ENCODE measurements at places on chromosomes 7 and 10.

DNA sequence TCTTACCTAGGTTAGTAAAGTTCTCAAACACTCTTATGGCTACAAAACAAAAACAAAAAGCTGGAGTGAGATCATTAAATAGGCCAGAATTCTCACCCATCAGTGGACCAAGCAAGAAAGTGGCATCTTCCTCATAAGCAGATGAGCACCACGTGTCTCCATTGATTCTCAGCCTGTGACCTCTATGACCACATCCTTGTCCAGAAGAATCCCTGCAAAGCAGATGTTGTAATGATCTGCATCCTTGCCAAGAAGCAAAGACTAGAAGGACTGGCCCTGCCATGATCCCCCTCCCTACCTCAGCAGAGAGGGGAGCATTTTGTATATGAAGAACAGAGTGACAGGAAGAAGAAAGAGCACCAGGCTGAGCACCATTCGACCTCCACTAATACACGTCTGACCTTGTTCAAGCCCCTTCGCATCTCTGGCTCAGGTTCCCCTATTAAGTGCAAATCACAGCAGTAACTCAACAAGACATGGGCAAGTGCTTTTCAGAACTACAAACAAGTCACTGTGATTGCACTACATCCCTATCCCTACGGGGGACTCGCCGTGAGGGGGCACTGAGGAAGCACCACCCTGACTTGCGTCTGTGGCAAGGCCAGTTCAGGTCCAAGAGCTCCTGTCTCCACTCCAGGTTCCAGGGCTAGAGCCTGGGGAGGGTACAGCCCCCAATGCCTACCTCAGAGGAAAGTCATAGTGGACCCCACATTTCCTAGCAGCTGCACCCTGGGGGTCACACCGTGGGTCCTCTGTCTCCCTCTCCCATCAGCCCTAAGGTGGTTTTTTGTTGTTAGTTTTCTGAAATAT, 22.2 kb upstream of the RASSF4 start:
- DNase-seq: no peak

- DNase-seq: no peak
Measured at GRCh38 chr7:286266-286665, 3.7 kb upstream of the FOXL3 start.

DNA sequence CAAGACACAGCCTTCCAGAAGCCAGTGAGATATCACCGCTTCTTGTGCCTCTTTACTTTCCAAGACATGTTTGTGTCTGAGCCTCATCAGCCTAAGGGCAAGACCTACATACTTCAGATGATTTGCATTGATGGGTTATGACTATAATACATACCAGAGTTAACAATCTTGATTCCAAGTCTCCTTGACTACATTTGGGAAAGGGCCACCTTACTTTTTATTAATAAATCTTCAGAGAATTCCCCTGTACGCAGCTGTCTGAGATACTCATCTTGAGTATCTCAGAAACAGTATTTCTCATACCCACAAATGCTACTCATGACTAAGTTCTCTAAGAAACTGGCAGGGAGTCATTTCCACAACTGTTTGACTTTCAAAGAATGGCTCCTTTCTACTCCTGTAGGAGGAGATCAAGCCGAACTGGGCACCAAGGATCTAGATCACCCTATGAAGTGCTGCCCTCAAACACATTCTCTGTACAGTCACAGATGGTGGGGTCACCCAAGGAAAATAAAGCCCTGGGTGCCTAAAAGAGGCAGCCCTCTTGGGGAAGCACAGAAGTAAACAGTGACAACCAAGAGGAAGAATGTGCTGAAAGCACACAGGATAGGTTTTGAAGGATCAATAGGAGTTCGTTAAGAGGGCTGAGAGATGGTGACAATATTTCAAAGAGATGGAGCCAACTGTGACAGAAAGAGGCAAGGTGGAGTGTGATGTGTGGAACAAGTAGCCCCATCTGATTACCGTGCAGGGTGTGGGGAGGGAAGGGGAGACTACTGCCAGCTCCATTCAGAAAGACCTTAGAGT, 138.9 kb downstream of the JAZF1 start:
- DNase-seq: no peak

DNA sequence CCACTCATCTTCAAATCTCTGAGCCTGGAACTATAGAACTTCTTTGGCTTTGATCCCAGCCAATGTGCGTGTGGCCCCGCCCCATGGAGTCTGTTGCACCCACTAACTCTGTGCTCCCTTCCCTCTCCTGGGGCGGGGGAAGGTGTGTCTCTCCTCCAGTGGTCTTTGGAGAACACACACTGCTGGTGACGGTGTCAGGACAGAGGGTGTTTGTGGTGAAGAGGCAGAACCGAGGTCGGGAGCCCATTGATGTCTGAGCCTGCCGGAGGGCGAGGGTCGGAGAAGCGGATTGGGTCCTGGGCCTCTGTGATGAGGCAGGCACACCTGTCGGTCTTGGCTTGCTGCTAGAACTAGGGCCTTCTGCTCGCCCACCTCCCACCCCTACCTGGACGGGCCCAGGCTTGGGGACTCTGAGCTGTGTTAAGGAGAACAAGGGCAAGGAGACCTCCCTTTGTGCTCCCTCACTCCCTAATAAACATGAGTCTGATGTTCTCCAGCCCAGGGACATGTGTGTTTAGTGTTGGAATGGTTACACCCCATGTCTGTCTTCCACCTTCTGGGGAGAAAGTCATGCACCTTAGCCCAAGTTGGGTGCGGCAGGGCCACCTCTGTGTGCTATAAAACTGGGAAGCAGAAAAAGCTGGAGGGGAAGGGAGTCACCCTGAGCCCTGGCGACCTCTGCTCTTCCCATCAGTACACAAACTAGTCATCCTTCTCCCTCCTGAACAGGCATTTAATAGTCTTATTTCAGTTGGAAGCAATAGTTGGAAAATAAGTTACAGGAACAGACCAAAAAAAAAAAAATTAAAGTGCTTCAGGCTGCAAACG, 4.6 kb downstream of the TRAPPC14 start:
- DNase-seq: no peak

GRCh38 chr7:43648473-43649406, 65.8 kb downstream of the STK17A start:
- peak; percentile 66 for DNase-seq

DNA sequence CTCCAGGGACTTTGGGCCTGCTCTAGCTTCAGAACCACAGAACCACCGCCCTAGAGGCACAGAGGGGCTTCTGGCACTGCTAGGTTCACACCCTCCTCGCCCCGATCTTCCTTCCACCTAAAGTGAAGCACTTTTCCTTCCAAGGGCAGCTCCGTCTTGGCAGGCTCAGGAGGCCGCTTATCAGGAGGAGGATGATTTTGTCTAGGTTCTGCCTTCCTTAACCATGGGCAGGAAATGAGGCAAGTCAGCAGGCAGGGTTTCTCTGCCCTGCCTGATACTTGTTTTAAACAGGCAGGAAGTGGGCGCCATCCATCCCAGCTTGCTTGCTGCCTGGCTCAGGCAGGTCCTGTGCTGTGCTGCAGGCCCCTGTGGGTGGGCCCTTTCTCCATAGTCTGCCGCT, 8.3 kb upstream of the ATP6V0E2 start:
- peak; percentile 49 for DNase-seq

DNA sequence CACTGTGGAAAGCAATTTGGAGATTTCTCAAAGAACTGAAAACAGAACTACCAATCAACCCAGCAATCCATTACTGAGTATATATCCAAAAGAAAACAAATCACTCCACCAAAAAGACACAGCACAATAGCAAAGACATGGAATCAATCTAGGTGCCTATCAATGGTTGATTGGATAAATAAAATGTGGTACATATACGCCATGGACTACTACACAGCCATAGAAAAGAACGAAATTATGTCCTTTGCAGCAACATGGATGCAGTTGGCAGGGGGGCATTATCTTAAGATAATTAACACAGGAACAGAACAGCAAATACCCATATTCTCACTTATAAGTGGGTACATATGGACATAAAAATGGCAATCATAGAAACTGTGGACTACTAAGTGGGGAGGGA, 35.4 kb upstream of the WNT8B start:
- no peak for DNase-seq

GRCh38 chr7:140899883-140900282, 24.8 kb downstream of the BRAF start:
- DNase-seq: no peak

DNA sequence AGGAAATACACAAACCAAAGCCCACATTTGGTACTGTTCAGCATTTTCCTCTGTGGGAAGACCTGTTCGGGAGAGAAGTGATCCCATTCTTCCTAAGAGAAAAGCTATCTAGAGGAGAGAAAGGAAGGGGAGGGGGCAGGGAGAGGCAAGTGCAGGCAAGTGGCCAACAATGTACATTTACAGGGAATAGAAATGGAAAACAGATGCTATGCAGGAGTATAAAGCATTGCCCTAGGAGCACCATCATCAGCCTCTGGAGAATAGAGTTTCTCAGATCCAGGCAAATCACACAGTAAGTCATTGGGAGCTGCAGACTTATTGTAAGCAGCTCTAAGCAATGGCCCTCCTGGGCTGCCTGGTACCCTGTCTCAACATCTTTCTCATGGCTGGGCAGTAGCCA, 424.4 kb upstream of the AUTS2 start:
- DNase-seq: no peak

GRCh38 chr10:30384701-30385201, 35.7 kb upstream of the MTPAP start:
- DNase-seq: no peak

GRCh38 chr7:101868191-101868950, 50.9 kb downstream of the CUX1 start:
- no peak for DNase-seq

- DNase-seq: no peak
Measured at GRCh38 chr10:130022511-130023299, 58.6 kb upstream of the EBF3 start.

GRCh38 chr7:91041141-91041540, 223.1 kb upstream of the FZD1 start:
- DNase-seq: no peak

DNA sequence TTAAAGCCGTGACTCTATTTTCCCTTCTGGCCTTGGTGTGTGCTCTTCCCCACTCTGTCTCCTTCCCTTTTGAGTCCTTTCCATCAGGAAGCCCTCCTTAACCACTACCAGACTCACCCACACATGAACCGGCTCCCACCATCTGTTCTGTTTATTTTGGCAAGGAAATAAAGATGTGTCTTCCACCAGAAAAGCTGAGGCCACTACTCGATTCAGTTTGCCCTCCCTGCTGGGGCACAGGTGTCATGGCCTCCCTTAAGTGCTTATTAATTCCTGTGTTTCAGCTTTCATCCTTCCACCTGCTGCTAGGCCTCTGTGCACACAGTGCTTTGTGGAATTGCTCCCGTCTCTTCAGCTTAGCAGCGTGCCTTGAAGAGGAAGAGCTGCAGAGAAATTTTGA, 16.7 kb downstream of the POR start:
- DNase-seq: no peak

DNA sequence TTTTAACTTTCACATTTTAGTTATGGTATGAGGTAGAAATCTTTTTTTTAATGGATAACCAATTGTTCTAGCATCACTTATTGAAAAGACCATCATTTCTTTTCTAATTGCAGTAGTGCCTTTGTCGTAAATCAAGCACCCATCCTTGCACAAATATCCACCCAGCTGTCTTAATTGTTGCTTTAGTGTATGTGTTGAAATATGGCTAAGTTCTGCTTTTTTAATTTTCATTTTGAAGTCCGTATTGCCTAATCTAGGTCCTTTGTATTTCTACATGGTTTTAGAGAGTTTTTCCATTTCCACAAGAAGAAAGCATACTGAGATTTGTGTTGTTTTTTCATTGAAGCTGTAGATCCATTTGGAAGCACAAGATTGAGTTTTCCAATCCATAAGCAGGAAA, 259.6 kb upstream of the SEMA3E start:
- no peak for DNase-seq

DNA sequence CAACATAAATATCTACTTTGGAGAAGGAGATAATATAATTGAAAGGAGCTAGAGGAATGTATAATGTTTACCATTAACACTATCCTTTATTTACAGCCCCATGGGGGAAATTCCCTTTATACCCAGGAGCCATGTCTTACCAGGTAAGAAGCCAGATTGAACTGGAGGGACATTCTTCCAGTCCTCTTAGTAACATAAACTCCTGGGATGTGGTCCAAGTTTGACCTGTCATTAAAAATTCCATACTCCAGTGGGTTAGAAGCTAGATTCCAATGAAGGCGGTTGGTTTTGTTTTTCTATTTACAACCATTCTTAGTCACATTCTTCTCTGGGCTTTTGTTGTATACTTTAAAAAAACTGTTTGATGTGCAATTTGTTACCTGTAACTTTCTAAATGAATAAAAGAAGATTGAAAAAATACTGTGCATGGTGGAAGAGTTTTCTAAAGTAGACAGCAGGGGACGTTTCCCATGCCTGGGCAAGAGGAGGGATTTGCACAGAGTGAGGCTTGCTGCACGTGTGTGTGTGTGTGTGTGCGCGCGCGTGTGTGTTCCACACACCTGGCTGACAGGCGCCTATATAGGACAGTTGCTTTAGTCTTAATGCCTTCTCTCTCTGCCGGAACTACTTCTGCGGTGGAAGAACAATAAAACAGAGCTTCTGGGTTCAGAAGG, 2.0 kb downstream of the PLCE1 start:
- no peak for DNase-seq

DNA sequence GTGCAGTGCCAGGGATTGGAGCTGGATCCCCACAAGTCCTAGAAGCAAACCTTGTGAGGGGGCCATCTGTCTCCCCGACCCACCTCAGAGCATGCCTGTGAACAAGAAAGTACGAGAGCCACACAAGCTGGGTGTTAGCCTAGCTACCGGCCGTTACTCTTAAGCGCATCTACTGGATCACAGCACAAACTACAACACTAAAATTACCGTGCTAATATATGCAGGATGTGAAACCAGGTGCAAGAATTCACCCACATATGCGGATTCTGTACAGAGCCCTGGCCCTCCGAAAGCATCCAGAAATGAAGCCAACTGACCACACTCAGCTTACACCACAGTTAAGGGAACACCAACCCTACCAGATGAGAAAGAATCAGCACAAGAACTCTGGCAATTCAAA, 16.0 kb upstream of the PRSS1 start:
- no peak for DNase-seq

DNA sequence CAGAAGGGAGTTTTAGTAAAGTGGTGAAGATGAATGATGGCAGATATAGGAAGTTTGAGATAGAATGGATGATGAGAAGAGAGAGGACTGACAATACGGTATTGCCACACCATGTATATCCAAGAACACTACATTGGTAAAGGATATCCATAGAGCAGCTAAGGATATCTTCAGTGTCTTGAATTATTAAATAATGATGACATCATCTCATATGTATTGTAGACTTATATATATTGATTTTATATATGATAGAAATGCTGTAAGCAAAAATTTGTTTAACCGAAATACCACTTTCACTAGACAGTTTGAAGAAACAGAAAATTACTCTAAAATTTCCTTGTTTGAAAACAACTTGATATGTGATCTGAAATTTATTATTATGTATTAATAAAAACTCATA, 89.0 kb downstream of the SEPTIN7 start:
- no peak for DNase-seq

GRCh38 chr7:91556956-91557650, 292.9 kb downstream of the FZD1 start:
- DNase-seq: no peak

DNA sequence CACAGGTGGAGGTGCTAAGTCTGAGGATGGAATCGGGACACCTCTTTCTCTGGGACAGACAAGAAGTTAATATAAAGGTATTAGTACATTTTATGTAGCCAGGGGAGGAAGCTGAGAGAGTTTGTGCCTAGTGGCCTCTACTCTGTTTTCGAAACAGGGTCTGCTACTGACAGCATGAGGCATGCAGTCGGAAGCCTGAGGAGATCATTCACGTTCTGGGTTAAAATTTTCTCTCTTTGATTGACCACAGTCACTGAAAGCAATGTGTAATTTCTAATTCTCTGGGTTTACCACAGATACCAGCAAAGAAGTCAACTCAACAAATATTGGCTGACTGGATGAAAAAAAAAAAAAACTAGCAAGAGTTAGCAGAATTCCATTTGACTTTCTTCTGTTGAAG, 53.3 kb upstream of the KCTD7 start:
- no peak for DNase-seq

Data from T follicular helper cell (primary cell).